ENCODE measurements at places on chromosomes 11 and 22.

- no peak for DNase-seq
Observed at GRCh38 chr11:121589946-121590537, 137.3 kb upstream of the SORL1-AS1 start.

- DNase-seq, result no peak
Observed at GRCh38 chr11:33713151-33713855, 12.7 kb upstream of the C11orf91 start.

DNA sequence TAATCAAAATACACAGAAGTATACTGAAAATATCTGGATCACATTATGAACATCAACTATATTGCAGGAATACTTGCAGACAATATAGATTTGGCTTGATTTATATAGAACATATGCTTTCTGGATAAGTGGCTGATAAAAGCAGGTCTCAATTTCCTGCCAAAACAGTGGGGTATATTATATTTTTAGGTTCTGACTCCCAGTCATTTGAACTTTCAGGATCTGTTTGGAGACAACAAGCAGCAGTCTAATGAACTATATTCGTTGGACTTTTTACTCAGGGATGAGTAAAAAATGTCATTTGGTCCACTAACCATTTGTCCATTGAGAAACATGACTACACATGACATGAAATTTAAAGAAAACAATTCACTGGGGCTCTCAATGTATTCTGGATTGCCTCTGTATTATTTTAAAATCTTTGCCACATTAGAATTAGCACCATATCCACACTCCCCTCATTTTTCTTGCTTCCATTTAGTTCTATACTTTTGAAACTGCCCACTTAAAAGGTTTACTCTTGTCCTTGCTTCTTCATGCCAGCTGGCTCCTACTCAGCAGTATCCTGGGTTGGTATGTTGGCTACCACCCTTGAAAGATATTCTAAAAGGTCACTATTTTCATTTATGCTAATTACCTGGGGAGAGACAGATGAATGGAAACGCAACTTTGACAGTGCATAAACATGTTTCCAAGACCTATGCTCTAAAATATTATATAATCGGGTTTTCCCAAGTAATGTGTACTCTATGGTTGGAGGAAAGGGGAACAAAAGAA is 153.0 kb downstream of the APOL5 start:
- no peak for DNase-seq

DNA sequence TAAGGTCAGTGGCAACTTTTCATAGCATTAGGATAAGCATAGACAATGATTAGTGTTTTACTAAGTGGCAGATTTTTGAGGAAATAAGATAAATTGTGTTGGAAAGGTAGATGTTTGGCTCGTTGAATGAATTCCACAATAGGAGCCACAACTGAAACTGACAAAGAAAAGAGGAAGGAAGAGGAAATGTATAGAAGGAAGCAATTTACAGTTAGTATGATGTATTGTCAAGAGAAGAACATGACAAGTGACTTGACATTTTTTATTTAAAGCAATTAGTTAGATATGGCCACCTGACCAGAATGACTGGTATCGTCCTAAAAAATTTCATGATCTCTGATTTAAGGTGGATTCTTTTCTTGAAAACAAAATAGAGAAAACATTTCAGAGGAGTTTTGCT is 3.1 kb upstream of the RAG2 start:
- no peak for DNase-seq

- DNase-seq, result no peak
Observed at GRCh38 chr22:38223289-38223960, 21.6 kb downstream of the MAFF start.

GRCh38 chr22:23536821-23537345 is 43.2 kb downstream of the IGLL1 start:
- DNase-seq, result no peak

DNA sequence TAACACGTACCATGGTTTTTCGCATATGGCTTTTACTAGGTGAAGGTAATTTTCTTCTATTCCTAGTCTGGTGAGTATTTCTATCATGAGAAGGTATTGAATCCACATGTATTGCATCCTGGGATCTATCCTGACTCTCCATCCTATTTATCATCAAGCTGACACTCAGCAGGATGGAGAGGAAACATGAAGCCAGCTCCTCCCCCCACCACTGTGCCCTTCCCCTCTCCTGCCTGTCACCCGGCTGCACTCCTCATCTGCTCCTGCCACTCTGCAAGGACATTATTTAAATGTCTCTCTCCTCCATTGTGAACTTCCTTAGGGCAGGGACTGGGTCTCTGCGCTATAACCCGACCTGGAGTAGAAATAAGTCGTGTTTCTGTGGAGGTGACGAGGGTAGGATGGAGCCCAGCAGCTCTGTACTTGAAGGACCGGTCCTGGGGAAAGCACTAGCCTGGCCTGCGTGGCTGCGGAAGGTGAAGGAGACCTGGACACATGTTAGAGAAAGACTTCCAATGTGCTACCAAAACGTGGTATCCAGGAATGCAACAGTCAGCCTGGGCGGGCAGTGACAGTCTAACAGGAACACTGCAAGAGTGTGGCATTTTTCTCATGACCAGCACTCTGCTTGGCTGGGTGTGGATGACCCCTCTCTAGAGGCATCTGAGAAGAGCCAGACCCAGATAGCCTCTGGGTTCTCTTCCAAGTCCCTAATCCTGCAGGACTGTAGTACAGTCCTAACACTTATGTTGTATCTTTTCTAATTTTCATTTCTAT is 111.2 kb downstream of the MICAL3 start:
- DNase-seq, result no peak

GRCh38 chr11:33674035-33674814 is 26.4 kb downstream of the C11orf91 start:
- DNase-seq, result no peak

DNA sequence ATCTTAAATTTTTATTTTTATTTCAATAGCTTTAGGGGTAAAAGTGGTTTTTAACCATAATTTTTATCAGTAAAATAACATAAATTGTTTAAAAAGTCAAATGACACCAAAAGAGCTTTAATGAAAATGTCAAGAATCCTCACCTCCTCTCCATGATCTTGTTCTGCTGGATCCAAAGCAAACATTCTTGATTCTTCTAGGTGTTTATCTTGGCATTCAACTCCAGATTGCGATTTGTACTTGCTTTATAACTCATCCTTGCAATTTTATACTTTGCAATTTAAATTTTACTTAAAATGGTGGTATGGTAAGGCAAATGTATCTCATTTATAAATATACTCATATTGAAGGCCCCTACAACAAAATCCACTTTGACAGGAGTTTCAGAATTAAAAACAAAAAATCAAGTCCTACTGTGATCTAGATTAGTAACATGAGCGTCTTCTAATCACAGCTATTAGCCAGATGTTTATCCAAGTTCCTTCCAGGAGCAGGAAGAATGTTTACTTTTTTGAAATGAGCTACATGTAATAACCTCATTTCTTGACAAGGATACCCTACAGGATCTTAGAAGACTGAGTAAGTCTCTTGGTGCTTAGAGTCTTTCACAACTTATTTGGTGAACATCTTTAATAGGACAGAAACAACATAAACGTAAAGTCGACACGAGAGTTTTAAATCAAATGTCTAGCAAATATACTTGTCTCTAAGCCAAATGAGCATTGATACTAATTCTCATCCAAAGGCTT is 72.4 kb upstream of the CARD18 start:
- no peak for DNase-seq

- no peak for DNase-seq
Observed at GRCh38 chr11:45933131-45933831, 10.8 kb downstream of the LARGE2 start.

- no peak for DNase-seq
Observed at GRCh38 chr11:134956450-134957210, 544.6 kb upstream of the B3GAT1 start.
